ENCODE measurements at places on chromosomes 16 and 17.
A peak's percentile ranks its signal among the peaks of the same experiment; 100 is the strongest.

- DNase-seq = peak; percentile 80
Observed at GRCh38 chr17:78120971-78121800, 7.4 kb downstream of the TMC6 start.

- no peak for DNase-seq
Observed at GRCh38 chr16:50644729-50645128, 36.4 kb downstream of the SNX20 start.

GRCh38 chr17:61461967-61462718 is 9.9 kb downstream of the TBX4 start:
- no peak for DNase-seq

- no peak for DNase-seq
Observed at GRCh38 chr17:16945136-16945482, 26.8 kb downstream of the TNFRSF13B start.

DNA sequence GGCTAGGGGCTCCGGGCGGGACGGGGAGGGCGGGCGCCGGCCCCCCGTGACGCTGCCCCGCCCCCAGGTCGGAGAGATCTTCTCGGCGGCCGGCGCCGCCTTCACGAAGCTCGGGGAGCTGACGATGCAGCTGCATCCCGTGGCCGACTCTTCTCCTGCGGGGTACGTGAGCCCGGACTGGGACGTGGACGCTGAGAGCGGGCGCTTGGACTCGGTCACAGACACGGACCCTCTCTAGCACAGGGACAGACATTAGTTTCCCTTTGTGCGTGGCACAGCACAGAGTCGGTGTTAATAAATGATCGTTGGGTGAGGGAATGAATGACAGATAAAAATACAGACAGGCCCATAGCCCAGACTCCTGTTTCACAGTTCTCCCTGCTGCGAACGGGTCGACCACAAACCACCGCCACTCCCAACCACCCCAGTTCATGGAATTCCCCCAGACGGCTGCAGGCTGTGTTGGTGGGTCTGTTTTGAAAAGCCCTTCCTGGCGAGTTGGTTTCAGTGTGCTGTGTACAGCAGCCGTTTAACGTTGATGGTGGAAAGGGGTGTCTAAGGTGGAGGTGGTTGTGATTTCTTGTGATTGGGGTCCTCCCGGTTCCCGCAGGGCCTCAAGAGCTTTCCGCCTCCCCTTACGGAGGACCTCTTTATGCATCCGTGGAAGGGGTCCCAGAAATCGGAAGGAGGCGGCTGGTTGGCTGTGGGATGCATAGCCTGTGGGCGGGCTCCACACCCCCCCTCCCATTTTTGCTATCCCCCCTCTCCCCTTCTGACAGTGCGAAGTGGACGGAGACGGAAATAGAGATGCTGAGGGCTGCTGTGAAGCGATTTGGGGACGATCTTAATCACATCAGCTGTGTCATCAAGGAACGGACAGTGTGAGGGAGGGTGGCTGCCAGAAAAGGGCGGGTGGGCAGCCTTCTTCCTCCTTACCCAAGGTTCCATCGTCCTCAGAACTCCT is 2.9 kb downstream of the RNASEK start:
- peak; percentile 79 for DNase-seq

- DNase-seq = no peak
Observed at GRCh38 chr16:67879936-67880335, 4.7 kb upstream of the NRN1L start.

DNA sequence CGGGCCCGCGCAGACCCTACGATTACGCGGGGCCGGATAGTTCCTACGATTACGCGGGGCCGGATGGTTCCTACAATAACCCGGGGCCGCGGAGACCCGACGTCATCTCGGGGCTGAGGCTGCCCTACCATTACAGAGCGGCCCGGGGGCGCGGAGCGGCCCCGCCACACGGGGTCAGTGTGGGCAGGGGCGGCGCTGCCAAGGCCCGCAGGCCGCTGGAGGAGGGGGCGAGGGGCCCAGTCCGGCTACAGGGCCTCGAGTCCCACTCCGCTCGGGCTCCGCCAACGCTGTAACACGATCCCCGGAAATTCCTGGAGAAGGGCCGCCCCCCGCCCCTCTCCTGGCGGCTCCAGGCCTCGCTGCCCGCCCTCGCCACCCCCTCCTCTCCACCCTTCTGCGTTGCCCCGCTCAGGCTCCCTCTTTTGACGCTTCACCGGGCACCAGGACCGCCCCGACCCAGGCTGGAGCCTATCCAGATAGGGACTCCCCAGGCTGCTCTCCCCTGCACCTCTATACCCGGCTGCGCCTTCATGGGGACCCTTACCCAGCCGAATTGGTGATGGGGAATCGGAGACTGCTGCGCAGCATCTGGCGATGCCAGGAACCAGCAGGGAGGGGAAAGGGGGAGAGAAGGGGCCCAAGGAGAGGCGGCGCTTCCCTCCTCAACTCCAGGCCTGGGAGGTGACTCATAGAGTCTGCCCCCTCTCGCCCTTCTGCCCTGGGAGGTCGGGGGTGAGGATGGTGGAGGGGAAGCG is at the start of gene RAB34:
RAB34 (minus strand) TSS at position 291 of the 755 bp plus-strand sequence. CDS start 602 bp downstream, outside the sequence.
- no peak for DNase-seq

DNA sequence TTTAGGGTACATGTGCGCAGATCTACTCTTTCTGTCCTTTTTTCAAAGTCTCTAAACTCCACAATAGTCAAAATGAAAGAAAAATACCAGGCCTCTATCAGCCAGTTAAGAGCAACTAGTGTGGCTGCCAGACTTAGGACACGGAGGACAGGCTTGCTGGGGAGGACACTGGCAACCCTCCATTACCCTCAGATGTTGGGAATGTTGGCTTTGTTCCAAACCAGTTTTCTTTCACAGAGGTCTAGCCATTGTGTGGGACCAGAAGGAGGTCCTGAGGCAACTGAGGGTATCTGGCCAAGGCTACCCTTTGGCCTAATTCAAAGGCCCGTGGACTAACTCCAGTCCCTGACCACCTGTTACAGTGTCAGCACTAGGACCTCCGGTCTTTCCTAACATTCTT is 51.2 kb upstream of the MED9 start:
- no peak for DNase-seq

DNA sequence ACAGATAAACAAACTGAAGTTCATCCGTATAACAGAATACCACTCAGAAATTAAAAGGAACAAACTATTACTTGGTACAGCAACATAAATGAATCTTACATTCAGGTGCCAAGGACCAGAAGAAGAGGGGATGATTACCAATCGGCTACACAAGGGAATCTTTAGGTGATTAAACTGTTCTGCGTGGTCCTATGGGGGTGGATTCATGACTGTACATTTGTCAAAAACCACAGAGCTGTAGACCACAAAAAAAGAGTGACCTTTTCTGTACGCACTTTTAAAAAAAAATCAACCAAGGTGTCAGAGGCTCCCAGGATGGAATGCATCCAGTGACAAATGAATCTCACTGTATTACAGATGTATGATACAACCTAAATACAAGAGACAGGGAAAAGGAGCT is 110.8 kb downstream of the CDYL2 start:
- DNase-seq = no peak

GRCh38 chr16:88768071-88768783 is 16.8 kb downstream of the PIEZO1 start:
- no peak for DNase-seq

GRCh38 chr16:87350681-87351319 is 32.8 kb downstream of the FBXO31 start:
- DNase-seq = no peak

- no peak for DNase-seq
Observed at GRCh38 chr17:76558198-76559095, 18.6 kb downstream of the PRCD start.

DNA sequence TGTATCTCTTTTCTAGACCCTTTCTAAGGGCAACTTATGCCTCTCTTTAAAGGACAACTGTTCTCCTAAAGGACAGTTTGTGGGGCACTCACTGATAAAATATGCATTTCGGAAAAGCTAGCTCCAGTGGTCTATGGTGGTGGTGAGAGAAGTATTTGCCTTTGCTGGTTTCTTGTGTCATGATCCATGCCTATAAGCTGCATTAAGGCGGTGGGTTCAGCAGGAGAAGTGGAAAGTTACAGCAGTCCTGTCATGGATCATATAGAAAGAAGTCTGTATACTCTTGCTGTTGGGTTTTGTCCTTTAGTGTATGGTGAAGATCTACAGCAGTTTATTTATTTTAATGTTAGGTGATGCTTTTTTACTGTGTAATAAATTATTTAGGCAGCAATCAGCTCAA is 563.9 kb upstream of the PSMD7 start:
- DNase-seq = no peak

- DNase-seq = no peak
Observed at GRCh38 chr17:40866838-40867237, at the start of gene KRT12. Gene KRT12 (minus strand): TSS chr17:40867223. CDS start chr17:40867186, 37 bp downstream.

DNA sequence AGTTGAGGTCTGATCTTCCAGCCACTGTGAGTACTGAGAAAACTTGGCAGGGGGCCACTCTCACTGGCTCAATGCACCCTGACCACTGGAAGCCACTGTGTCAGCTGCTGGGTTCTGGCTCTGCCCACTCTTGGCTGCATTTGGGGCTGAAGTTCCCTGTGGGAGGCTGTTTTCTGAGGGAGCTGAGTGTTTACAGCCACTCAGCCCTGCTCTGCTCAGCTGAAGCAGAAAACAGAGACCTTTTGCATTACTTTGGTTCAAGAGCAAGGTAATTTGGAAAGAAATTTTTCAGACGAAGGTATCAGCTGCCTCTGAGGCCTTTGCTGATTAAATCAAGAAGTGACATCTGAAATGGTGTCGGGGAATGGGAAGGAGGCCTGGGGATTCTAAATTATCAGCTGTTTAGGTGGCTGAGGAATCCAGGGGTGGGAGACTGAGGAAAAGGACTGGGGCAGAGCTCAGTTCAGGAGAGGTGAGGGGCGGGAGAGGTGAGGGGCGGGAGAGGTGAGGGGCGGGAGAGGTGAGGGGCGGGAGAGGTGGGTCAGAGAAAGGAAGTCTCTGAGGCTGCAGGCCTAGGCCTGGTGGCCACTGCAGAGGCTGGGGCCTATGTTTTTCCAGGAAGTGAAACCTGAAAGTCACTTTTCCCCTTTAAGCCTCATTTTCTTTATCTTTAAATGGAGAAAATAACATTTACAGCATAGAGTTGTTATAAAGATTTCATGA is at the start of gene ACSM5:
ACSM5 (plus strand) TSS at position 137 of the 723 bp plus-strand sequence. CDS start 1,951 bp downstream, outside the sequence.
- no peak for DNase-seq

- DNase-seq = no peak
Observed at GRCh38 chr17:11928436-11928835, 68.8 kb downstream of the ZNF18 start.

All from naive thymus-derived CD4-positive, alpha-beta T cell (primary cell).